HFFc6 (cell line): ENCODE measurements at places on chromosomes 6 and 20.

DNA sequence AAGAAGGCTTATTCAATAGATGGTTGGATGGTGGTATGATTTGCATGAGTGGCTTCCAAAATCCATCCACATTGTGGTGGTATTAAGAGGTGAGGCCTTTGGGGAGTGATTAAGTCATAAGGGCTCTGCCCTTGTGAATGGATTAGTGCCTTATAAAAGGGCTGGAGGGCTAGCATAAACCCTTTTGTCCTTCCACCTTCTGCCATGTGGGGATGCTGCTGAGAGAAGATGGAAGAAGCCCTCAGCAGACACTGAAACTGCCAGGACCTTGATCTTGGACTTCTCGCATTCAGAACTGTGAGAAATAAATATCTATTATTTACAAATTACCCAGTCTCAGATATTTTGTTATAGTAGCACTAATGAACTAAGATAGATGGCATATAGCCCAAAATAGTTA is 27.8 kb upstream of the SRPK1 start:
- DNase-seq: peak; percentile 17

- DNase-seq: no peak
These were observed 2.1 kb downstream of the LPIN3 start for GRCh38 chr20:41342474-41343464.

GRCh38 chr6:150719099-150719766 is 119.5 kb downstream of the PLEKHG1 start:
- DNase-seq: no peak

DNA sequence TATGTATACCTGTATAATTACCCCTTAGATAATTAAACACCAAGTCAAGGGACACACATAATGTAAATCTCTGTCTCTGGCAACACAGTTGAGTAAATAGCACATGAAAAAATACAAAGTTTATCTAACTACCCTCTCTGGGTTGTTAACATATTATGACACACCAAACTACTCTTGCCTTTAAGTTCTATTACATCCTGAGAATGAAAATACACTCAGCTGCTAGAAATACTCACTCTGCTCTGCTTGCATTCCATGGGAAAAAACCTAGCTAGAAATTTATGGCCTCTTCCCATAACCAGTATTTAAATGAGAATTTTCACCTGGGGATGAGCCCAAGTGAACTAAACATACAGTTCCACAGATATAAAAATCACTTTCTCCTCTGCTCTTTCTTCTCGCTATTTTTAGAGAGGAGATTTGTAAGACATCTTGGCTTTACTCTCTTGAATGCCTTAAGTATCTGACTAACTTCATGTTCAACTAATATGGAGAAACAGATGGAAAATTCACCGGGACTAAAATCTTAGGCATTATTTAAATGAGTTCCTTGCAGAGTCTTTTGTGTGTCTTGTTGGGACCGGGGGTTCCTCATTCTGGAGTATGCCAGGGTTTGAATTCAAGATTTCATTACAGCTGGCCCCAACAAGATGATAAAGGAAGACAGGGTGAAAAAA is 140.9 kb downstream of the GJA10 start:
- no peak for DNase-seq

DNA sequence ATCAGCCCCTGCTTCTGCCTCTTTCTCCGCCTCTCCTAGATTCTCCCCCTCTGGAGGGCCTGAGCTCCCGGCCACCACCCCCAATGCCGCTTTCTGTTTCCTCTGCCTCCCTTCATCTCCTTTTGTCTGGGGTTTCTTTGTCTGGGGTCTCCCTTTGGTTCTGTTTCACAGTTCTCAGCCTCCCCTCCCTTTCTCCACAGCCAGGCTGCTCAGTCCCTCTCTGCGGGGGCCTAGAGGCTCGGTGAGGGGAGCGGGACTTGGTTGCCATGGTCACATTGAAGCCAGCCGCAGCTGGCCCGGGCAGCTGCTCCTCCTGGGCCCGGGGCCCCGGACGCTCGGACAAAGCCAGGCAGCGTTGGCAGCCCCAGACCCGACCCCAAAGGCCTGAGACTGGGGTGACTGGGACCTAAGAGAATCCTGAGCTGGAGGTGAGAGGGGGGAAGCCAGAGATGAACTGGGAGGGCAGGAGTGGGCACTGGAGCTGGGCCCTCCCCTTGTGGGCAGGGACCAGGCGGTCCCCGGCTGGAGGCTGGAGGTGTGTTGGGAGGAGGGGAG is 3.5 kb upstream of the DDR1 start:
- DNase-seq: no peak

- no peak for DNase-seq
These were observed 24.6 kb upstream of the CEP162 start for GRCh38 chr6:84251891-84252539.

DNA sequence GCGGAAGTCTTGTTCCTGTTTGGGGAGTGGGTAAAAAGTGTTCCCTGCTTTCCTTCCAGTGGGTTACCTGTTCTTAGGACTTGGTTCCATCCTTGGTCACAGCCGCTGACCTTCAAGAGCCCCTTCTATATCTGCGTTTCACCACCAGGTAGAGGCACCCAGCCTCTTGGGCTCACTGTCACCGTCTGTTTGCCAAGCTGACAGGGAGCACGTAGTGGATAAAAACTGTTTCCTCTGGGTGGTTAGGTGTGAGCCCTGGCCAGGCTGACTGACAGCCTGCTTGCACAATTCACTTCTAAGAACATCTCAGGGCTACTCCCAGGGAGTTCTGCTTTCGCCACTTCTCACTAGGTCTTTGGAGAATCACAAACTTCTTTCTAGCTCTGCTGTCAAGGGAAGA is 1.8 kb upstream of the JPH2 start:
- DNase-seq: no peak

DNA sequence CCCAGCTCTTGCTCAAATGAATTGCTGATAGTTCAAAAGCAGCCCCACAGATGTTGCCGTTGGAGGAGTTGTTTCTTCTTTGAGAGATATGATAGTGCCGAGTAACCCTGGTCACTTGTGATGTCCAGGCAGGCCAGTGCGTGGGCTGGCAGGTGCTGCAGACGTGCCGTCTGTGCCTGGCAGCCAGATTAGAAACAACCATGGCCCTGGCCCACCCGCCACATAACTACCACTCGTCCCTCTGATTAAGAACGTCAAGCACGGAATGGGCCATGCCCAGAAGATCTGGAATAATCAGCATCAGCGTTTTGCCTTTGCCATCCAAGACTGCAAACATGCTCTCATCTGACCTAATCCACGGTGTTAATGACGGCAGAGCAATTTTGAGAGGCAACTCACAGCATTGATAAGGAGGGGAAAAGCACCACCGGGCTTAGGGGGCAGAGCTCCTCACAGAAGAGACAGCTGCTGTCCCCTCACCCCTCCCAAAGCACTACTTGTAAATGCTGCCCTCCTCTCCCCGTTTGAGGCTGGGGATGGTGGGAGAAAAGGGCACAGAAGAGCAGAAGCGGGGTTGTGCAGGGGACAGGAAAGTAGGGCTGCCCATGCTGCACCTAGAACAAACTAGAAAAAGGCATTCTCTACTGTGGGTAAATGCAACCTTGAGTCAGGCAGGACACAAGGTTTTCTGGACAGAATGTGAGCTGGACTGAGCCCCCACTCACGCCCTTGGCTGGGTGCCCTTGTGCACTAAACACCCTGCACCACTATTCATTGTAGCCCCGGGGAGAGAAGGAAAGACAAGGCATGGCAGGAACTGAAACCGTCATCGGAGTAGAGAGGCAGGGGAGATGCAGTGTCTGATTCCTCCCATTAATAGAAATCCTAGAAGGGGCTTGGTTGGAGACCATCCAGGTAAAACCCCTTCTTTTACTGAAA is 5.3 kb upstream of the CPNE5 start:
- DNase-seq: no peak

DNA sequence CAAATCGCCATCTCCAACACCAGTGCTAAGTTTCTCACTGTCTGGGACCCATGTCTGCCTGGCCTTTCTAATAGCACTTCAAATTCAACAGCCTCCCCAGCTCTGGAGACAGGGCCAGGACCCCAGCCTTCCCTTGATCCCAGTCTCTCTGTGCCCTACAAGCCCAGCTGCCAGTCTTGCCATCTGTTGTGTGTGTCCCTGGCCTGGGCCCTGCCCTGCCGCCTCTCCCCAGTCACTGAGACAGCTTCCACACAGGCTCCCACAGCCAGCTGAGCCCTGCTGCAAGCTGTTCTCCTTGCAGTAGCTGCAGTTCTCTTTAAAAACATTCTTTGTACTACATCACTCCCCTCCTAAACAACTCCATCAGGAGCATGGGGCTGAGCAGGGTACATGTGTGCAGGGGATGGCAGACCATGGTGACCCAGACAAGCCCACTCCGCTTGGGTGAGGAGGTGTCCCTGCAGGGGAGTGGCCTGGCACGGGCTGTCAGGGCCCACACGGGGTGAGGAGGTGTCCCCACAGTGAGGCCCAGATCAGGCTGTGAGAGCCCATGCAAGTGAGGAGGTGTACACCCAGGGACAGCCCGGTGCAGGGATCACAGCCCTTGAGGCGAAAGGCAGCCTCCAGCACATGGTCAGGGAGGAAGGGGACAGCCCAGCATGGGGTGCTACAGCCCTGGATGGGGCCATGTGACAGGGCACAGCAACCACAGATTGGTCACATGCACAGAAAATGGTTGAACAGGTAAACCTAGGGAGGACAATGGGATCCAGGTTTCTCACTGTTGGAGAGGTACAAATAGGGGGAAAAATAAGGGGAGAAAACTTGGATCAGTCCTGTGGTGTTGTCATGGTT is 16.2 kb downstream of the CST7 start:
- no peak for DNase-seq

DNA sequence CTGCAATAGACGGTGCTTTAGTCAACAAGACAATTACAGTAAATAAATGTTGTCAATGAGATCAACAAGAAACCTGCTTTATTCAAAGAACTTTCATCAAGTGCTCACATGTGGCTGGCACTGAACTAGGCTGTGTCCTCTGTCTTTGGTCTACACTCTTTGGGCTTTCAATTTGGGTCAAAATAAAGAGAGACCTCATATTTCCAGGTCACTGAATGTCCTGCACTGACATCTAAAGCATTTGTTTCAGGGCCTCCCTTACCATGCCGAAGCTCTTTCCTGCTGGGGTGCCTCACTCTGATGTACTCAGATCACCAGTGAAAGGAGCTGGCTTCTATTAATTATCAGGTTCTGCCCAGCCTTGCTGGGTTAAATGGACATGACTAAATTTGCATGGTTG is 32.0 kb downstream of the PDE7B start:
- no peak for DNase-seq

DNA sequence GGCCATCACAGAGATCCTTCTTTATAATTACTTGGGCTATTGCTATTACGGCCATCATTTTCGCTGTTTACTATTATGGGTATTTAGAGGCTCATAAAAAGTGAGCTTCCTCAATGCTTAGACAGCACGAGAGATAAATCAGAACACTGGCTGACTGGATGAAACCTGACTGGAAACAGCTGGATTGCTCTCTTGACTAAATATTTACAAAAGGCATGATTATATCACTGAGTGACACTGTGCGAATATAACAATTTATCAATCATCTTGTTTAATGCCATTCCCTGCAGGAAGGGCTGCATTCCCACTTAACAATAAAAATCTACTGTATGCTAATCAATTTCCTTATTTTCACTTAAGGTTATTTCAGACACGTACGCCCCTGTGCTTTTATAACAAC is 260.1 kb upstream of the ARID1B start:
- DNase-seq: no peak

GRCh38 chr6:125923366-125923877 is 33.1 kb upstream of the HINT3 start:
- no peak for DNase-seq

GRCh38 chr20:45268531-45268930 is 14.2 kb upstream of the SLPI start:
- peak; percentile 10 for DNase-seq

GRCh38 chr6:56944661-56945060 is 10.2 kb upstream of the BEND6 start:
- no peak for DNase-seq

- no peak for DNase-seq
These were observed 64.1 kb downstream of the KIZ start for GRCh38 chr20:21189761-21190523.

DNA sequence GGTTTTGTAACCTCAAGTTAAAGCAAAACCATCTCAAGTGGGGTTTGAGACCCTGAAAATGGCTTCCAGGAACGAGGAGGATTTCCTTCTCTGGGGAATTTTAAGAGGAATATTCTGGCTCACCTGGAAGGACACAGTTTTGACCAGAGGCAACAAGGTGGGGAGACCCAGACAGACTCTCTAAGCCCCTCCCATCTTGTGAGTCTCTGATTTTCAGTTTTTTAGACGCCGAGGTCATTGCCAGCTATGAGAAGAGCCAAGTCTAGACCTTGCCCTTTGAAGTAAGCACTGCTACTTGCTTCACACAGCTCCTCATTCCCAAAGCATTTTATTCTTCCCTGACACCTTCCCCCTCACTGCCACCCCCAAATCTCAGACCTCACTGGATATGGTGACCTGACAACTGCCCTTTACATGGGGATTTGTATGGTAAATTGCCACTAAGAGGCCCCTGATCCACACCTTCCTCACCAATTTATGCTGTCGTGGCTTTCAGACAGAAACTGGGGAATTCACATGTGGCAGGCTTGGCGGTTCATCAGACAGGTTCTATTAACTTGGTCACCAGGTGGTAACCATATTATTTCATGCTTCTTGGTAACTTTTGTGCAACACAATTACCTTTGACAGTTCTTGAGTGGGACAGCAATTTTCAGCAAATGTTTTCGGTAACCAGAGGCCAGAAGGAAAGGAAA is 116.2 kb downstream of the ISM1 start:
- DNase-seq: no peak

DNA sequence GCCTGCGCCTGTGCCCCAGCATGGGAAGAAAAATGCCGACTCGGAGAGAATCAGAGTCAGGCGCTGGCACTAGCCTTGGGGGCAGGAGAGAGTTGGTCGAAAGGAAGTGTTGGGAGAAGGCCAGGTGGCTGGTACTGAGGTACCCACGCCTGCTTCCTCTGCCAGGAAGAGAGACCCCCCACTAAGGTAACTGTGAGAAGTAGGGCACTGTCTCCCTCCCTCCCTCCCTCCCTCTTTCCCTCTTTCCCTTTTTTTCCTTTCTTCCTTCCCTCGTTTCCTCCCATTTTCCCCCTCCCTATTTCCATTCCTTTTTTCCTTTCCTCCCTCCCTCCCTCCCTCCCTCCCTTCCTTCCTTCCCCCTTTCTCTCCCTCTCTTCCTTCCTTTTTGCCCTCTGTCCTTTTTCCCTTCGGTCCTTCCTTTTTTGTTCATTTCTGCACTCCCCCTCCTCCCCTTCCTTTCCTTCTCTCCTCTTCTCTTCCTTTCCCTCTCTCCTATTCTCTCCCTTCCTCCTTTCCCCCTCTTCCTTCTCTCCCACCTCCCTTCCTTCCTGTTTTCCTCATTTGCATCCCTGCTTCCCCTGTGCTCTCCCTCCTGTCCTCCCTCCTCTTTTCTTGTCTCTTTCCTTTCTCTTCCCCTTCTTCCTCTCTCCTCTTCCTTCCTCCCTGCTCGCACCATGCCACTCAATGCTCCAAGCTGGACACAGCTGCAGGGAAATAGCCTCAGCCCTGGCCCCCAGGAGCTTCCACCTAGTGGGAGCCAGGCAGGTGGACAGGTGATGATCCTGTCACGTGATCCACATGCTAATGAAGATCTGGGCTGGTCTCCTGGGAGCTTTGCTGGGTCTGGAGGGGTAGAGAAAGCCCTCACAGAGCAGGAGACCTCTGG is 148.0 kb downstream of the DHX35 start:
- DNase-seq: no peak

GRCh38 chr6:67362976-67363375 is 1272.1 kb upstream of the ADGRB3 start:
- no peak for DNase-seq
